ENCODE measurements at places on chromosomes 2 and 18.

- peak; percentile 48 for DNase-seq
Observed at GRCh38 chr2:25808006-25808383, 70.3 kb downstream of the ASXL2 start.

GRCh38 chr2:6111781-6112261 lies 419.6 kb downstream of the SOX11 start:
- DNase-seq: no peak

GRCh38 chr2:233379441-233379840 lies 25.1 kb downstream of the DGKD start:
- DNase-seq: no peak

GRCh38 chr2:100425107-100425506 lies 7.6 kb upstream of the CHST10 start:
- no peak for DNase-seq

GRCh38 chr2:80242355-80242910 lies 62.1 kb downstream of the LRRTM1 start:
- no peak for DNase-seq

GRCh38 chr18:46754661-46755292 lies 2.1 kb downstream of the ST8SIA5 start:
- no peak for DNase-seq

GRCh38 chr2:129275706-129276105 lies 703.8 kb upstream of the RAB6C start:
- DNase-seq: peak; percentile 39

DNA sequence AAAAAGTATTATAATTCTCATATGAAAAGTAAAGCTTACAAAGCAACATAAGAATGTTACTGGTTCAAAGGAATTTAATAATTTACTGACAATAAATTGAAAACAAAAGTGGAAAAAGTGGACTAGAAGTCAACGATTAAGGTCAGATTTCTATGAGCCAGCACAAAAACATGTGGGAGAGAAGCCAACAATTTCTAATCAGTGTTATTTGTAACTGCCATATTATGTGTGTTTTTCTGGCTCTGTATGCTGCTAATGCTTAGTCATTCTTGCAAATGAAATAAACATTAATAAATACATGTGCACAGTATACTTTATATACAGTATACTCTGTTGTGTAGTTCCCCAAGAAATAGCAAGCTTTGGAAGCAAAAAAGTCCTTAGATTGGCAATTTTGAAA lies 301.3 kb upstream of the RGPD4 start:
- no peak for DNase-seq

DNA sequence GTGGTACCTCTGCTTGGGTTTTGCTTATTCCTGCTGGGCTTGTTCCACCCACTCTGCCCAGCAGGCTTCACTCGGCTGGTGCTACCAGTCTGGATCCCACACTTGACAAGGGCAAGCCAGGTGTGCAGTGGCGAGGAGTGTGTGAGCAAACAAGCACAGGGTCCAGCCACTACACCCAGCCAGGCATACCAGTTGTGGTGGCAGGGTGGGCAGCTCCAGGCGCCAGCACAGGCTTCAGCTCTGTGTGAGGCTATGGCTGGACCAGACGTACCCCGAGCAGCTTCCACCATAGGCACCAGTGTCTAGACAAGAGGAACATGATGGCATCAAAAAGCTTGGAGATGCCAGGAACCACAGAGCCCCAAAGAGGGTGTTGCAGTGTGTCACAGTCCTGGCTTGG lies 93.1 kb upstream of the GALNT5 start:
- no peak for DNase-seq

DNA sequence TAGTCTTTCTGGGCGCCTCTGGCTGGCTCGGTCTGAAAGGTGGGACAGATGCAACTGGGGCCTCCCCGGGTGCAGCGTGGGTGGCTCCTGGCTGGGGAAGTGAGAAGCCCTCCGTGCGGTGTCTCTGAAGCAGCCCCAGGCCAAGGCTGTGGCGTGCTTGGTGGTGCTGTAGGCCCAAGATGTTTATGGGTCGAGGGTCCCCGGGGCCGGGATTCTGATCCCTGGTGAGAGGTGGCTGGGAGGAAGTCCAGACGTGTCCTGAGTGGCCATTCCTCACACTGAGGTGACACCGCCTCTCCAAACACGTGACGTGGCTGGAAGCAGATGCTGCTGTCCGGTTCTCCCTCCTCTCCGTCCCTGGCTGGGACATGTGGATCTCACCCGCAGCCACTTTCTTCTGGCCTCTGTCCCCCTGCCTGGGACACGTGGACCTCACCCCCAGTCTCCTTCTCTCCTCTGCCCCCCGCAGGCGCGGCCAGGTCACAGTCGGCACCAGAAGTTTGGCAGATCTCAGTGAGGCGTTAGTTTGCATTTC lies 12.6 kb downstream of the RTP5 start:
- DNase-seq: no peak

- no peak for DNase-seq
Observed at GRCh38 chr2:10520926-10521325, 72.8 kb upstream of the ODC1 start.

DNA sequence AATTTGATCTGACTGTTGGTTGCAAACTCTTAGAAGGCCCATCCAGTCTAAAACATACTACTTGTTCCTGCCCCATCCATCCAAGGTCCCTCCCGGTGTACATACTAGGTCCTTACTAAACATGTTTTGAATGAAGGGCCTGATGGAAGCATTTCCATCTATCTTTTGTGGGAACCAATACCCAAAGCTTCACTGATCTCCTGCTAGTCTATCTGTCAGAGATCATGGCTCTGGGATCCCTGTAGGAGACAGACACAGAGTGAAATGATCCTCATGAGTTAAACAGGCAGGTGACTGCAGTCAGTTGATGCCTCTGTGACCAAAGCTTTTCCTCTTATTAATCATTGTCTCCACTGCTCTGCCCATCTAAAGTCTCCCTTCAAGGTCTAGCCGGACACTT lies 115.0 kb downstream of the ST6GAL2 start:
- no peak for DNase-seq

DNA sequence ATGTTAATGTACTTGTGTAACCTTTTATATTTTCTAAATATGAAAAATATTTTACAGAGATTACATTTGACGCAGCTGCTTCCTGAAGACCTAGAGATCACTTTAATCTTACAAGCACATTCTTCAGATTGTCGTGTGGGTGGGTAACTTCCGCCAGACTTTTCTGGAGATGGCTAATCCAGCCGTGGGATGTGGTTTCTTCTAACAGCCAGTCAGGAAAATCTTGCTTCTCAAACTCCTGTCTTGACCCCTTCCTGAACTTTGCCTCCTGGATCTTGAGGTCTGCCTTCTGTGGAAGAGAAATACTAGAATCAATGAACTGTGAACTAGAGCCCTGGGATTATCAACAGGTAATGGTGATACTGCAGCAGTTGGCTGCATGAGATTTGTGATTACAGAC lies 401.6 kb upstream of the TNP1 start:
- DNase-seq: no peak

GRCh38 chr2:231413456-231413855 lies 17.9 kb downstream of the B3GNT7 start:
- DNase-seq: no peak

GRCh38 chr2:207925601-207926000 lies 99.7 kb downstream of the PLEKHM3 start:
- no peak for DNase-seq

GRCh38 chr18:2513616-2514015 lies 57.7 kb downstream of the METTL4 start:
- DNase-seq: no peak

- no peak for DNase-seq
Observed at GRCh38 chr18:25180973-25181548, 170.9 kb downstream of the ZNF521 start.

DNA sequence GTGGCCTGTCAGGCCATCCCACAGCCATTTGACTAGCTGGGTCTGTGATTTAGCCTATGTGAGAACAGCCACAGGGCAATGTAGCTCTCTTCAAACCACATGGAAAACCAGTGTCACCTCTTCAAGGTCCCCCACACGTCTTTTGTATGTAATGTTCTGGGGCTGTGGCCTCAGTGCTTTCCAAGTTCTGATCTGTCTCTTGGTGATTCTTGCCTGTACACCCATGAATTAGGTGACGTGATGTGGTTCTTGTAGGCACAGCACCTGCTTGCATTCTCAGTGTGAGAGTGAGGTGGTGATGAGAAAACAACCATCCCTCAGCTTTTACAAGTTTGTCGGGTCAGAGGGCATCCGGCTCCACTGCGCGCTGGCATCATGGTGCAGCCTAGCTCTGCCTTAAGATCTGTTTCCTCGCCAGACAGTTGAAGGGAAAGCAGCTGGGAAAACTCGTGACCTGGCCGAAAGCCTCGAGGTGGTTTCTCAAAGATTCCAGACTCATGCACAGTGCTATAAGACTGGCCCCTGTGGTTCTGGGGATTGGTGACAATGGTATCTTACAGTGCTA lies 125.8 kb downstream of the TANC1 start:
- DNase-seq: no peak

DNA sequence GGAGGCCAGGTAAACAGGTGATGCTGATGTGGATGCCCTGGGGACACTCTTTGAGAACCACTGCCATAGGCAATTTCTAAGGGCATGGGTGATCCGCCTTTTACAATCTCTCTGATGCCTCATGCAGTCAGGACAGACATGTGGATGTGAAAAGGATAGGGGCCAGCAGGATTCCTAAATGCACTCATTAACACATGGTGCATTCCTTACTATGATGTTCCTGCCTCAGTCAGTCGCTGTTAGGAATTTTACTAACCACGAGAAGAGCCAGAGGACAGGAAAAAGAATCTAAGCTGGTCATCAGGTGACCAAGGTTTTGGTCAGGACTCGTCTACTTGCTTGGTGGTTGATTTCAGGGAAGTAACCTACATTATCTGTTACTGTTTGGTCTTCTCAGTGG lies 191.0 kb downstream of the ARL4C start:
- DNase-seq: peak; percentile 80

DNA sequence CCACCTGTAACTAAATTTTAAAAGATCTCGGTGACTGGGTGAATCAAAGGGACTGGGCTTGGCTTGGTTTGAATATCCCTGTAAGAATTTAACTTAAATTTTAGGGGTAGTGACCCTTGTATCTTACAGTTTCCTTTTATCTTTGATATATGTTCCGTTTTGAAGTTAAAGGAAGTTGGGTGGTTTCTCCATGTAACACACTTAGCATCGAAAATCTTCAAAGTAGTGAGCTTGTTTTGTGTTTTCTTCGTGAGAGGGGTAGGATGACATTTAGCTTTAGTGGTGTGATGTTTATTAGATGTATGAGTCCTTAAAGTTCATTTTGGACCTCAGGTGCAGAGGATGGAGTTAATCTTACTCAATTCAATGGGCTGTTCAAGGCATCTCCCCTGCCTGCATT lies 1.6 kb downstream of the WDR7 start:
- no peak for DNase-seq

GRCh38 chr2:144414324-144414845 lies 105.5 kb downstream of the ZEB2 start:
- peak; percentile 89 for DNase-seq

DNA sequence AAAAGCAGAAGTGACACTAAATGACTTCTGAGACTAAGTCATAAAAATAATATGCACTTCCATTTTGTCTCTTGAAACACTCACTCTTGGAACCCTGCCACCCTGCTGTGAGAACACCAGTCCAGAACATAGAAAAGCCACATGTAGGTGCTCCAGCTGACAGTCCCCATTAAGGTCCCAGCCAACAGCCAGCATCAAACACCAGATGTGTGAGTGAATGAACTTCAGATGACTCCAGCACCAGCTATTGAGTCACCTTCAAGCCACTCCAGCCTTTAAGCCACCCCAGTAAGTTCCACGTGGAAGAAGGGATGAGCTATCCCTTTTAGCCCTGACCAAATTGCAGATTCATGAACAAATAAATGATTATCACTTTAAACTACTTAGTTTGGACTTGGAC lies 31.5 kb upstream of the LGALSL start:
- no peak for DNase-seq

DNA sequence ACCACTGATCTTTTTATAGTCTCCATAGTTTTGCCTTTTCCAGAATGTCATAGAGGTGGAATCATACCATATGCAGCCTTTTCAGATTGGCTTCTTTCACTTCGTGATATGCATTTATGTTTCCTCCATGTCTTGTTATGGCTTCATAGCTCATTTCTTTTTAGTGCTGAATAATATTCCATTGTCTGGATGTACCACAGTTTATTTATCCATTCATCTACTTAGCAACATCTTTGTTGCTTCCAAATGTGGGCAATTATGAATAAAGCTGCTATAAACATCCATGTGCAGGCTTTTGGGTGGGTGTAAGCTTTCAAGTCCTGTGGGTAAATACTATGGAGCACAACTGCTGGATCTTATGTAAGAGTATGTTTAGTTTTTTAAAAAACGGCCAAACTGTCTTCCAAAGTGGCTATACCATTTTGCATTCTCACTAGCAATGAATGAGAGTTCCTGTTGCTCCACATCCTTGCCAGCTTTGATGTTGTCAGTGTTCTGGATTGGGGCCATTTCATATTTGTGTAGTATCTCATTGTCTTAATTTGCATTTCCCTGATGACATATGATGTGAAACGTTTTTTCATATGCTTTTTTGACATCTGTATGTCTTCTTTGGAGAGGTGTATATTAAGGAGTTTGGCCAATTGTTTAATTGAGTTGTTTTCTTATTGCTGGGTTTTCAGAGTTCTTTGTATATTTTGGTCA lies 20.6 kb downstream of the STPG4 start:
- no peak for DNase-seq

DNA sequence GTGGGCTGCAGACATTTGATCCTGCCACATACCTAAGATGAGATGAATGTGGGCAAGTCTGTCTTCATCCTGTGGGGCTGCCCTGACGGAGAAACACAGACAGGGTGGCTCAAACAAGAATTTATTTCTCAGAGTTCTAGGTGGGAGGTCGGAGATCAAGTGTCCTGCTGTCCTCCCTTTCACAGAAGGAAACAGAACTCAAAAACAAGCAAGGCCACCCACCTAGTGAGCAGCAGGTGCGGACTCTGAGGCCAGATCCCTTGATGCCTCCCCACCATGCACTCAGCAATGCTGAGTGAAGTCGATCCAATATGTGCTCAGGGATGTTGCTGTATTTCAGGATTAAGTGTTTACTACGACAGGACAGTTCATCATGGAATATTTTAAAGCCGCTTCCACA lies 63.0 kb upstream of the SNTG2 start:
- no peak for DNase-seq

DNA sequence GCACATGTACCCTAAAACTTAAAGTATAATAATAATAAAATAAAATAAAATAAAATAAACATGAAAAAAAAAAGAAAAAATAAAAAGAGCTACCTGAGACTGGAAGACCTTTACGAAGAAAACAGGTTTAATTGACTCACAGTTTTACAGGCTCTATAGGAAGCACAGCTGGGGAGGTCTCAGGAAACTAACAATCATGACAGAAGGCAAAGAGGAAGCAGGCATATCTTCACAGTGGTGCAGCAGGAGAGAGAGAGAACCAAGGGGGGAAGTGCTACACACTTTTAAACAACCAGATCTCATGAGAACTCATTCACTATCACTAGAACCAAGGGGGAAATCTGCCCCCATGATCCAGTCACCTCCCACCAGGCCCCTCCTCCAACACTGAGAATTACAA lies 379.3 kb upstream of the VWC2L start:
- DNase-seq: no peak

- DNase-seq: no peak
Observed at GRCh38 chr2:108579623-108580022, 45.4 kb downstream of the LIMS1 start.

- no peak for DNase-seq
Observed at GRCh38 chr2:139917690-139918384, 1137.6 kb upstream of the NXPH2 start.

Measured in mammary epithelial cell (primary cell).